ENCODE measurements at places on chromosomes 1 and 21.

DNA sequence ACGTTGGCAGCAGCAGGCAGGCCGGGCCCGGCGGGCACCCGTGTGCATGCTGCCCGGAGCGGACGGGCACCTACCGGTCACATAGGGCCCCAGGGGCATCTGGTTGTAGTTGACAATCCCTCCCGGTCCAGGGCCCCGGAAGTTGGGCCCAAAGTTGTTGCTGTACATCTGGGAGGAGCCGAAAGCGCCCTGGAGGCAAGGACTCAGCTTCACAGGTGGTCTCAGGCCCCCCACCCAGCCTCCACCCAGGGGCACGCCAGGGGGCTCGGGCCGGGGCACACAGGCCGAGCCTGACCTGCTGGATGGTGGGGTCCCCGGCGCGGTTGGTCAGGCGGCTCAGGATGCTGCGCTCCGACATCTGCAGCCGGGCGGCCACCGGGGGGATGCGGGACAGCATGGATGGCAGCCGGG lies 60.6 kb downstream of the KCNAB2 start:
- no peak for DNase-seq

DNA sequence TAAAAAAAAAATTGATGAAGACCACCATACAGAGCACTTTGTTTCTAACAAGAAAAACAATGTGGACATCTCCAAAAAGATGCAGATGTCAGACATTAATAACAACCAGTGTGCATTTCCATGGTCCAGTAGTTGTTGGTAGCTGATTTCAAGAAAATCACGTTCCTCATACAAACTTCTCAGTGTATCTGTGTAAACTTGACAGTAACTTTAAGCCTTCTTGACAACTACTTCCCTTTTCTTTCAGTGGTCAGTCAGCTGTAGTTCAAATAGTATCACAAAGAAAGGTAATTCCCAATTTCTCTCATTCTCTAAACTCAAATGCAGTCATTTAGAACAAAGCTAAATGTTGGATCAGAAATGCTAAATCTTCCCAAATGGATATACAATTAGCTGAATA lies 879.9 kb downstream of the AMY1C start:
- DNase-seq: no peak

DNA sequence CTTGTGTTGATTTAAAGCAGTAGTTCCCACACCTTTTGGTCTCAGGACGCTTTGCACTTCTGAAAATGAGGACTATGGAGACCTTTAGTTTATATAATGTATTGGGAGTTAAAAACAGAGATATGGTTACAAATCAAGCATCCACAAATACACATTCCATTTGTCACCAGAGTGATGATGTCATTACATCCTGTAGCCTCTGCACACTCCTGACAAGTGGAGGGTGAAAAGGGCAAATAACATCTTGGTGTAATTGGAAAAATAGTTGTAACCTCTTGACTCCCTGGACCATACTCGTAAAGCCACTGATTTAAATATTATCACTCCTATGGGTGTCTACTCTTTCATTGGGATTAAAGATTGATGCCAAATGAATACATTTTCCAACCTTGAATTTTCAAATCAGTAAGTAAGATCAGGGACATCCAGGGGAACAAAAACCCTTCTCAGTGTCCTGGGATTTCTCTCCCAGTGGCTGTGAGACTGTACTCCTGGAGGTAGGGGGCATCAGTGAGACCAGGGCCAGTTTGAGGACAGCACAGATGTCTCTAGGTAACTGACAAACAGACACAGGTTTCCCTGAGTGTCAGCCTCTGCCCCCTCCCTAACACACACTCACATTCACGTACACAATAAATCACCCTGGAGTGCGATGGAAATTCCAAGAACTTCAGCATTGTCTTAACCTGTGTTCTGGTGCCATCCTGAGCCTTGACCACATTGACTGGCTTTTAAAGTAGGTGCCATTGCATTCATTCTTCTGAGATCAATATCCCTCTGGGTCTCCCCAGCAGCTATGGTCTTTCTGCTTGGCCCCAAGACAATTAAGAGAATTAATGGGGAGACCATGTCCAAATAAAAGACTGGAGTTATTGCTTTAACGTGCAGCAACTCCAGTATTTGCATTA lies 63.0 kb downstream of the NR5A2 start:
- DNase-seq: peak; percentile 4

DNA sequence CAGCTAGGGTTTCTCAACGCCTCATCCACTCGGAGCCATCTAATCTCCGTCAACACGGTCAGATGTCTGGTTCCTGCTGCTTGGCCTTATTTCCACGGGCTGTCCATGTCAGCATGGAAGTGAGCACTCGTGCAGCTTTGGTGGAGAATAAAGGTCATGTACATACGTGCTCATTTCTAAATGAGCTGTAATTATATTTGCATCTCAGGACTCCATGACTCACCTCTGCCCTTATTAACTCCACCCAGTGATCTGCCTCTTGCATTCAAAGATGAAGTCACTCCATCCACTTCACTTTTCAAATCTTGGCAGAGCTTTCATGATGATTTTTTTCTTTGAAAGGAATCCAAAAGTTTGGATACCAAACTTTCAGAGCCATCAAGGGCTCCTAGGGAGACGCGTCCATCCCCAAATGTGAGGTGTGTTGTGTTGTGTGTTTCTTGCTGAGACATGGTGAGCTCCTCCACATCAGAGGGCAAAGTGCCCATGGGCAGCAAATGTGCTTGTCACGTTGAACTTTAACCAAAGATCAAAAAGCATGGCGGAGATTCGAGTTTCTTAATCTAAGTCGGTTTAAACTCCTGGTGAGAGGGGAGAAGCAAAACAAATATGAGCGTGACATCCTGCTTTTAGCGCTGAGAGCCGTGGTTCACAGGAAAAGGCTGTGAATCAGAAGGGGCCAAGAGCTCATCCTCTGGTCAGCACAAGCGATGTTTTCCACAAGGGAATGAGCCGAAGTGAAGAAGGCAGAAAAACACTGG lies 68.6 kb upstream of the ERRFI1 start:
- peak; percentile 35 for DNase-seq

GRCh38 chr1:231357187-231357772 lies 19.2 kb downstream of the SPRTN start:
- no peak for DNase-seq

DNA sequence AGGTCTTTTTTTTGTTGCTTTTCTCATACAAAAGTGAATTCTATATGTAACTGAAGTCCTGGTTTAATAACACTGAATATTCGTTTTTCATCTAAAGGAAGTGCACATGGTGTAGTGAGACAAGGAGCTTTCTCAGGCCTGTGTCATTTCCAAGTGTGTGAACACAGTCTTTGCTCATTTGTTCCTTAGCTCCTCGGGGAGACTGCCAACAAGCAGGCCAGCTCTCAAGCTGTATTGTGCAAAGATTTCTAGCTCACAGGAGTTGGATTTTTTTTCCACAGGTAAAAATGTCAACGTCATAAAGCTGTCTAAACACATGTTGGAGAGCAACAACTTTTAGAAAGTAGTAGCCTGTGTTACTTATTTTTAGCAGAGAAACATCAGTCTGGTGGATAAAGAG lies 87.8 kb upstream of the S1PR1 start:
- DNase-seq: no peak

GRCh38 chr1:155083052-155083541 lies 4.5 kb downstream of the EFNA3 start:
- DNase-seq: no peak

GRCh38 chr21:35333831-35334618 lies 284.9 kb upstream of the RUNX1 start:
- DNase-seq: no peak

DNA sequence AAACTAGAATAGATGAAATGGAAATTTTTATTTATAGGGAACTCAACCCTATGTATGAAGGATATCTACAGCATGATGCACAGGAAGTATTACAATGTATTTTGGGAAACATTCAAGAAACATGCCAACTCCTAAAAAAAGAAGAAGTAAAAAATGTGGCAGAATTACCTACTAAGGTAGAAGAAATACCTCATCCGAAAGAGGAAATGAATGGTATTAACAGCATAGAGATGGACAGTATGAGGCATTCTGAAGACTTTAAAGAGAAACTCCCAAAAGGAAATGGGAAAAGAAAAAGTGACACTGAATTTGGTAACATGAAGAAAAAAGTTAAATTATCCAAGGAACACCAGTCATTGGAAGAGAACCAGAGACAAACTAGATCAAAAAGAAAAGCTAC lies 7.9 kb downstream of the USP1 start:
- DNase-seq: no peak

DNA sequence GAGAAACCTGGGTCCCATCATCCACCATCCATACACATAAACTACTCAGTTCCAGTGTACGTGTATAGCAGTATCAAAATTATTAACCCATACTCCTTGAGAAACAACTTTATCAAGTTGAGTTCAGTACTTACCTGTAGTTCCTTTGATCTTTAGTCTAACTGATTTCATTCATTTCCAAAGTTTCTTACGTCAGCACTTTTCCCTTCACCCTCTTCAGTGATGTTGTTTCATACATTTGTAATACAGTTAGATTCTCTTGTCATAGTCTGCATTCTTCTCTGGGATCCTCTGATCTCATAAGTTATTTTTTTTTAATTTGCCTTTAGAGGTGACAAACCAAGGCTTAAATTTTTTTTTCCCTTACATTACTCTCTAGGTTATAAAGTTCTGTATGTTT lies 143.2 kb downstream of the PIK3R3 start:
- no peak for DNase-seq

- peak; percentile 37 for DNase-seq
Measured at GRCh38 chr1:44894591-44894990, 51.5 kb upstream of the PTCH2 start.

DNA sequence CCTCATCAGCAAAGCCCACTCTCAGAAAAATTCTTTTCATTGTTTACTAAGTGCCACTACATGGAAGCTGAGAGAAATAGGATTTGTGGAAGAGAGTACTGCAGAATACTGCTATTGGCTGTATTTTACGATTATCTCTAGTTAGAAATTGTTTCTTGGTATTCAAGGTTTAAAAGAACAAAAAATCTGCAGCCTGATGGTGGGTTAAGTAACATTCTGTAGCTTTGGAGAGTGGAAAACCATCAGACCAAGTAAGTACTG lies 27.3 kb downstream of the PTTG1IP start:
- DNase-seq: no peak

- no peak for DNase-seq
Measured at GRCh38 chr1:7970246-7970645, 8.7 kb downstream of the PARK7 start.

DNA sequence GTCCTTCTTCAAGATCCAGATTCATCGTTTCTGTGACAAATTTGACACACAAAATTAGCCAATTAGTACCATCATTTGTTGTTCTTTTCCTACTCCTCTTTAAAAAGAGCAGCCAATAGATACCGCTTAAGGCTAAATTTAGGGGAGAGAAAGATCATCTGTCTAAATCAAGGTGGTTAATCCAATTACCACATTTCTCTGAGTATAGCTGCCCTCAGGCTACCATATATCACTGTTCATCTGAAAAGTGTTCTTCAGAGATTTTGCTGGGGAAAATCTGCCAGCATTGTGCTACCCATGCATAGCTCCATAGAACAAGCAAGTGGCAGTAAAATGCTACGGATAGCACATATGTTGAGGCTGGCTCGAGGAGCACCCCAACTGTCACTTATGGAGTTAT lies 110.3 kb upstream of the ESRRG start:
- no peak for DNase-seq

GRCh38 chr1:14220324-14220723 lies 378.2 kb upstream of the KAZN start:
- DNase-seq: no peak

DNA sequence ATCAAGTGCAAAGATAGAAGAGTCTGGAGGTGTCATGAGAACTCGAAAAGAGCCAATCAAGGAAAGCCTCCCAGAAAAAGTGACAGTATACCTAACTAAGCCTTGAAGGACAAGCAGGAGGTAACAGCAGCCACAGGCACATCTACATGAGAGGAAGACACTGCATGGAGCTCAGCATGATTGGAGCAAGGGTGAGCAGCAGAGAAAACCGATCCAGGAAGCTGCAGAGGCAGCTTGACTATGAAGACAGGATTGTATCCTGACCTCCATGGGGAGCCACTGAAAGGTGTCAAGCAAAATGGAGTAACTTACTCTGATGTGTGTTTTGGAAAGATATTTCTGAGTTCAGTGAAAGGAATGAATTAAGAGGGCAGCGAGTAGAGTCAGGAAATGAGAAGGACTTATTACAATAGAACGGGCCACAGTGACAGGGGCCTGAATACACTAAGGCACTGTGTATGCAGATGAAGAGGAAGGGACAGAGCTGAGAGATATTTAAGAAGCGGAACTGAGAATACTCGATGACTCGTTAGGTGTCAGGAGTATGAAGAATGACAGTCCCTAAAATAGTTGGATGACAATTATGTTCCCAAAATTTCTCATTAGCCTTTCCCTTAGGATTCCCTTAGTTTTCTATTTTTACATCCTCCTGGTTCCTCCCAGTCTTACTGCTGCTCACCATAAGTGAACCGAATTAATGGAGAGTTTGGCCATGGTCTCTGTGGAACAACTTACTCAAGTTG lies 139.3 kb upstream of the NFIA start:
- peak; percentile 11 for DNase-seq

GRCh38 chr21:14773777-14774345 lies 227.7 kb upstream of the SAMSN1 start:
- peak; percentile 3 for DNase-seq

DNA sequence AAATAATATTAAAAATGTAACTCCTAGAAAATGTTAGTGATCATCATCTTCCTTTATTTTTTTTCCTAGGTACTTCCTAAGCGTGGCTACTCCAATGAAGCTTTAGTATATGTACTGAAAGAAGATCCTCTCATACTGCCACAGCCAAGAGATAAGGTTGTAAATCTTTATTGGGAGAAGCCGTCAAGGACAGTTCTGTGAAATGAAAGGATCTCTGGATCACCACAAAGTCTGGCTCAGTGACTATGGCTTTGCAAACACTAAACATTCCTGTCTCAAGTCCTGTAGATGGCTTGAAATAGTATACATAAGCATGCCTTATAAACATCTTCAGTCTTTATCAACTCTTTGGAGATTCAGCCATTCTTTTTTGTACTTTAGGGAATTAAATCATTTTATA lies 61.2 kb upstream of the DPH5 start:
- no peak for DNase-seq

DNA sequence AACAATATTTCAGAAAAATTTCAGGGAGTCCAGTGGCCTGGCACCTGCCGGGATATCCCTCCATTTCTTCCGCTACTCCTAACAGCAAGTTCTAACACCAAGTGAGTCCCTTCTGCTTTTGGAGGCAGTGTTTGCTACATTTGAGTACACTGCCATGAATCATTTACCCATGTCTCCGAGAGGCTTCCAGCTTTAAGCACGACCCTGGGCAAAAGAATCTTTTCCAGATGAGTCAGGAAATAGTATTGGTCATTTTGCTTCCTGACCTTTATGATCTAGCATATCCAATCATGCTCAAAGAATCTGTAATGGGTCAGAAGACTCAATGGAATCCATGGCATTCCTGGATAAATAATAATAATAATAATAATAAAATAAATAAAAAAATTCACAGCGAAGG lies 60.7 kb upstream of the FMN2 start:
- DNase-seq: peak; percentile 51

GRCh38 chr1:81950037-81950436 lies 149.3 kb downstream of the ADGRL2 start:
- DNase-seq: no peak

DNA sequence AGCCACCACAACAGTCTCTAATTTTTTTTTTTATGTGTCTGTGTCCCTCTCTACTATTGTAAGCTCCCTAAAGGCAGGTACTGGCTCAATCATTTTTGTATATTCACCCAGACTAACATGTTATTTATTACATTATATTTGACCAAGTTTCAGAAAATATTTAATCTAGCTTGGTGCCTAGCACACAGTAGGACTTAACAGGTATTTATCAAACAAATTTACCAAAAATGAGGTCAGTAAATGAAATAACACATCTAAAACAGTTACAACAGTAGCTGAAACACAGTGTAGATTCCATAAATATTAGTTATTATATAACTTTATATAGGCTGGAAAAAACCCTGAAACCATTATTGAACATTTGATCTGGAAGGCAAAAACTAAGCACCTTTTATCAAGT lies 2.7 kb downstream of the NRDC start:
- no peak for DNase-seq
